ENCODE measurements at places on chromosomes 4 and X.

DNA sequence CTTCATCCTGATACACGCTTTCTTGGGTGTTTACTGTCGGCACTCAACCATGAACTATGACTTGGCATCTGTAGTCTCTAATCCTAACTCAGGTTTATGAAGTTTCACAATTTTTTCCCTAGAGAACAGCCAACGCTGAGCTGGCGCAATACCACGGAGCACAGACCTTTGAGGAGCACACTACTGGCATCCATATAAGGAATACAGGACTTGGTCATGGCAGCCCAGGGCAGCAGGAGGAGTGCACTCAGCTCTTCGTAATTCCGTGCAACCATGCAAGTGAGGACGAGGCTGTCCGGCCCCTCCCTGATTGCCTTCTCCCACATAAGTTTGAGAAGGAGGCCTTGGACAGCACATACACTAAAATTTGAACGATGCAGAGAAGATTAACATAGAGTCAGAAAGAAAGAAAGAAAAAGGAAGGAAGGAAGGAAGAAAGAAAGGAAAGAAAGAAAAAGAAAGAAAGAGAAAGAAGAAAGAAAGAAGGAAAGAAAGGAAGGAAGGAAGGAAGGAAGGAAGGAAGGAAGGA, 41.0 kb upstream of the PDLIM5 start:
- DNase-seq, result no peak

DNA sequence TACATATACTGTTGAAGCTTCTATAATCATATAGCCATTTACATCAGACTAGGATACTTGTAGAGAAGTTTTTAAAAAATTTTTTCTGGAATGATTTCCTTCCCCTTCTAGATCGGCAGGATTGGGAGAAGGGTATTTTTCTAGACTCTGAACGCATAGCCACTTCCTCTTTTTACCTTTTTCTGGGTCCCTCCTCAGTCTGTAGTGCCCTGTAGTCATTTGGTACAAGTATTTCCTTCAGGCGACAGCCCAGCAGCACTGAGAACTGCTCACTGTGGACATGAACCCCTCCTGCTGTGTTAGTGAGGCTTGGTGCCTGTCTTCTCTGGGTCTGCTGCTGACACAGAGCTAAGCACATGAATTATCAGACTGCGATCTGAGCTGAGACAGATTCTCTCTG, 255.4 kb downstream of the ARHGAP10 start:
- DNase-seq, result no peak

- DNase-seq, result no peak
Observed at GRCh38 chr4:107666134-107666533, 53.9 kb downstream of the PAPSS1 start.

DNA sequence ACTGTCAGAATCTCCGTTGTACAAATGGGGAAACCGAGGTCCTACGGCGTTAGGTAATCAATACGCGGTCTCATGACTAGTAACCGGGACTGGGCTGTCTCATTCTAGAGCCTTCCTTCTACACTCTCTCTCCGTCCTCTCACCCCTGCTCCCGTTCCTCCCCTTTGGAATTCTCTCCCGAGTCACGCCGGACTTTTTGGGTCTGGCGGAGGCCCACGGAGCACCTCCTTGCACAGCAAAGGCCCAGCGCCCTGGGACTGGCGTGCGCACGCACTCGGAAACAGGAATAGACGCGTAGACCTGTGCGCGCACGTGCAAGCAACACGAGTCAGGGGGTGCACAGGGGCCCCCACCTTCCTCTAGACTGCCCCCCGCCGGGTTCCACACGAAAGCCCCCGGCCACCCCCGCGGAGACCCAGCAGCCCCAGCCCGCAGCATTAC, 361 bp downstream of the QDPR start:
- no peak for DNase-seq

DNA sequence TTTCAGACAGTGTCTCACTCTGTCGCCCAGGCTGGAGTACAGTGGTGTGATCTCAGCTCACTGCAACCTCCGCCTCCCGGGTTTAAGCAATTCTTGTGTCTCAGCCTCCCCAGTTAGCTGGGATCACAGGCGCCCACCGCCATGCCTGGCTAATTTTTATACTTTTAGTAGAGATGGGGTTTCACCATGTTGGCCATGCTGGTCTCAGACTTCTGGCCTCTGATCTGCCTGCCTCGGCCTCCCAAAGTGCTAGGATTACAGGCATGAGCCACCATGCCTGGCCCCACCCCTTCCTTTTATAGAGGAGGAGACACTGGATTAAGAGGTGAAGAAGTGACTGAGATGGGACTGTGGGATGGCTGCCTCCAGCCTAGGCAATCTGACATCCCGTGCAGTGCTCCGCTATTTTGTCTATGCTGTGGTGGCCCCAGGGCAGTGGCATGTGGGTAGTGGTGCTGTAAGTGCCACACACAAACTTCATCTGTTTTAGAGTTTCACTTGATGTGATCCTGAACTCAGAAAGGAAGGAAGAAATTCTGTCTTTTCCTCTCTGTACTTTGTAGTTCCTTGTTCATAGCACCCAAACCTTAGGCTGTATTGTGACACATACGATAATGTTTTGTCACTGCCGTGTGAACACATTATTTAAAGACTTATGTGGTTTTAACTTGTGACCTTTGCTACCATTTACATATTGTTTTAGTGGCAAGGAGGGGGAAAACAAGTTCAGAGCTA, 48.9 kb downstream of the FNIP2 start:
- no peak for DNase-seq

- no peak for DNase-seq
Observed at GRCh38 chrX:144616317-144616716, 631.0 kb upstream of the SPANXN1 start.
